Activated CD4-positive, CD25-positive, alpha-beta regulatory T cell (primary cell): ENCODE measurements at places on chromosomes 4 and X.

GRCh38 chr4:76955182-76955581 is 5.6 kb downstream of the SEPTIN11 start:
- DNase-seq, result no peak

- no peak for DNase-seq
These were observed 5.7 kb downstream of the ARHGAP10 start for GRCh38 chr4:147737623-147738022.

DNA sequence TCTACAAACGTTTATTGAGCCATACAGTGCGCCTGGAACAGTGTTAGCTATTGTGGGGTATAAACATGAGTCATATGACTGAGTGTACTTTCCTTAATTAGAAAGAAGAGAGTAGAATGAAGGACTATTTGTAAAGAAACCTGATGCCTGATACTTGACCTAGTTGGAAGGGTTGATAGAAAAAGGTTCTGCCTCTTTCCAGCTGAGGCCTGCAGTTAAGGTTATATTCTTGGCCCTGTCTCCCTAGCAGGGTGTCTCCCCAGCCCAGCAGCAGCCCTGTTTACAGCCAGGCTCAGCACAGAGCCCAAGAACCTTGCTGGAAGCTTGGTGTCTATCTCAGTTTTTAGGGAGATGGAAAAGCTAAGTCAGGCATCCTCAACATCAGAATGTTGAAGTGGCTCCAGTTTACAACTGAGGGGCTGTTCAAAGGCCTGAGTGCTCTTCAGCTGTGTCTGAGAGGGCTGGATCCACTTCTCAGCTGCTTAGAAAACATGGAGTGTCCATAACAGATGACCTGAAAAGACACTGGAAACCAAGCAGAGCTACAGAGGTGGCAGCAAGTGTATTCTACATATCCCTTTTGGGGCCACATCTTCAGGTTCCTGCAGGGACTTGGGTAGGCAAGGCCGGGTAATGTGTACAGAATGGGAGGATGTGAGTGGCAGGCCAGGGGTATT is 21.6 kb downstream of the NYX start:
- no peak for DNase-seq

DNA sequence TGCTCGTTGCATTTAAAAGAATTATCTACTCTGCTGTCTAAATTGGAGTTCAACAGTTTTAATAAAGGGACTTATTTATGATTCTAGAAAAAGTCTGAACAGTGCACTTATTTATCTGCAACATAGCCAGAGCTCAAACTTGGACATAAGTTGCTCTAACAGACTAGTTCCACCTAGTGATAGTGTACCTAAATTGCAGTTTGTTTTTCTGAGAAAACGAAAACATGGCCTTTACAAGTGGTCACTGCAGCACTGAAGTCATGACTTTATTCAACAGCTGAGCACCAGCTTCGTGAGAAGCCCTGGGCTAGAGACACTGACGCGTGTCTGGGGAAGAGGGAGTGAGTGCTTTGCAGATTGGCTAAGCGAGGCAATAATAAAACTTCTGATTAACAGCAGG is 77.3 kb upstream of the IGSF1 start:
- no peak for DNase-seq

GRCh38 chr4:29726938-29727337 is 993.2 kb upstream of the PCDH7 start:
- DNase-seq, result no peak

GRCh38 chr4:83932750-83933391 is 397.0 kb downstream of the GPAT3 start:
- DNase-seq, result no peak

DNA sequence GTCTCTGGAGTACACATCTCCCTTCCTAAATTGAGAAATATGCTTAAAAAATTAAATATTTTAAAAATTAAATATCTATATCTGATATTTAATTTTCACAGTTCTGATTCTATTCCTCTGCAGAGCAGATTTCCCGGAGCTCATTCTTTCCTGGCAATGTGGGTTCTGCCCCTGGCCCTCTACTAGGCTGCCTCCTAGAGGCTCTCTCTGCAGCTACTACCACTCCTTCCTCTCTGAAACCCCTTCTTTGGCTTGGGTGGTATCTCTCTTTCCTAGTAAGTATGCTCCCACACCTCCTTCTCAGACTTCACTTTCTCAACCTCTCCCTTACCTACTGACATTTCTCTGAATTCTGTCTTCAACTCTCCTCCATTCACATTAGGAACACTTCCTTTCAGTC is 45.3 kb downstream of the RPGR start:
- DNase-seq, result no peak

DNA sequence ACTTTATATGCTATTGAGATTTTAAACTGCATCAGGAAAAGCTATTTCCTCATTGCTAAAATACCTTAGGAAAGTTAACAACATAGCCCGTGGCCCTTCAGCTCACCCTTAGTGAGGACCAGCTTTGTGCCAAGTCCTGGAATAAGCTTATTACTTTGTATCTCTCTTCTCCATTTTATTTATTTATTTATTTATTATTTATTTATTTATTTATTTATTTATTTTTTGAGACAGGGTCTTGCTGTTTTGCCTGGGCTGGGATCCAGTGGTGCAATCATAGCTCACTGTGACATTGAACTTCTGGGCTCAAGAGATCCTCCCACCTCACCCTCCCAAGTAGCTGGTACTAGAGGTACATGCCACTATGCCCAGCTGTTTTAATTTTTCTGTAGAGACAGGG is 6.3 kb downstream of the RHOXF1 start:
- no peak for DNase-seq

DNA sequence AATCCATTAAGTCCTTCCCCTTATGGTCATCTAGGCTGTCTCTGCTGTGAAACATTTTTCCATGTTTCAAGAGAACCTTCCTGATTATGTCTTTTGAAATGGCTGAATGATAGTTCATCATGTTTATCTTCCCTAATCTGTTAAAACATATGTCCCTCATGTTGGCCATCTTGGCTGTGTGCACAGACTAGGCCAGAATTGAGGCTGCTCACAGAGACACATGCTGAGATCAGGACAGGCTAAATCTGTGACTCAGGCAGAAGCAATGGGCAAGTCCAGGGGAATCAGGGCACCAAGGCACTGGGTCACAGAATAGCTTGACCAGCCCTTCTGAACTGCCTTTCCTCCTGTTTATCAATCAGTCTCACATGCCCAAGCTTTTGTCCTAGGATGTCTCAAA is 78.3 kb downstream of the FHDC1 start:
- no peak for DNase-seq

- no peak for DNase-seq
These were observed at the start of gene GASK1B for GRCh38 chr4:158172261-158173258. Gene GASK1B (minus strand): TSS chr4:158173025. CDS start chr4:158171375, 1,650 bp downstream.

DNA sequence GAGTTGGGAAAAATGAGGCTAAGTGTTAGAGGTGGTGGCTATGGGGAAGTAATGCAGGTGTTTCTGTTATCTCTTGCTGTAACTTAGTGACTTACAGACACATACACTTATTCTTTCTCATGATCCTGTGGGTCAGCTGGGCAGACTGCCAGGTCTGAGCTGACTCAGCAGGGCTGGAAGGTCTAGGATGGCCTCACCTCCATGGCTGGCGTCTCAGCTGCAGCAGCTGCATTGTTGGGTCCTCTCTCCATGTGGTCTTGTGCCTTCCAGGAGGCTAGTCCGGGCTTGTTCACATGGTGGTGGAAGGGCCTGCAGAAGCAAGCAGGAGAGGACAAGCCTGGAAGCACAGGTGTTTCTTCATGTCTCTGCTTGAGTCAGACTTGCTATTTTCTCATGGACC is 172.7 kb downstream of the NHS start:
- DNase-seq, result no peak

DNA sequence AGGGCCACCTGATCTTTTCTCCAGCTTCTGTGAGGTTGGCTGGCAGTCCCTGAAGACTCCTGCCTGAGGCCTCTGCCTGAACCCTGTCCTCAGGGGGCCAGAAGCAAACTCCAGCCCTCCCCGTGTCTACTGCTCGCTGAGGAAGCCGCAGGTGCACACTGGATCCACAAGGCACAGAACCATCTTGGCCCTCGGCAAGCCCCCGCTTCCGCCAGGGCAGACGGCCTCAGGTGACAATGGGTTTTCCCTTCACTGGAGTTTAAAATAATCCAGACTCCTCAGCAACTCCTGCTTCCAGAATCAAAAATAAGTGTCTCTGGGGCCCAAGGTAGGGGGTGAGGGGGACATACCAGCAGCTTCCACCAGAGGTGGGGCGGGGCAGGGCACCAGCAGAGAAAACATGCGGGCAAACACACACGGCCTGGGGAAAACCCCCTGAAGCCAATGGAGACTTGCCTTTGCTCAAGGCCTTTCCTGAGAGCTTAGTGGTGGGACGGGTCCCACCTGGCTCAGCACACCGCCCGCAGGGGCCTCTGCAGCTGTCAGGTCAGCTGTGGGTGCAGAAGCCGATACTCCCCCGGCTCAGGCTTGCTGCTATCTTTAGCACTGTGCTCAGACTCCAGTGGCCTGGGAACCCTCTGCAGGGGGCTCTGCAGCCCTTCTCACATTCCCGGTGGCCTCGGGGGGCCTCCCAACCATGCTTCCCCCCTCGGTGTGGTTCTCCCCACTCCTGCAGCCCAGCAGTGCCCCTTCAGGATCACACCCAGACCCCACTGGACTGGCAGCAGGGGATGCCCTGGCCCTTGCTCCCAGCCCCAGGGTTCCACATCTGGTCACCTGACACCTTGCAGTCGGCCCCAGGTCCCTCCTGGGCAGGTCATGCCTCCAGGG is 1.9 kb downstream of the MYL5 start:
- DNase-seq, result no peak

DNA sequence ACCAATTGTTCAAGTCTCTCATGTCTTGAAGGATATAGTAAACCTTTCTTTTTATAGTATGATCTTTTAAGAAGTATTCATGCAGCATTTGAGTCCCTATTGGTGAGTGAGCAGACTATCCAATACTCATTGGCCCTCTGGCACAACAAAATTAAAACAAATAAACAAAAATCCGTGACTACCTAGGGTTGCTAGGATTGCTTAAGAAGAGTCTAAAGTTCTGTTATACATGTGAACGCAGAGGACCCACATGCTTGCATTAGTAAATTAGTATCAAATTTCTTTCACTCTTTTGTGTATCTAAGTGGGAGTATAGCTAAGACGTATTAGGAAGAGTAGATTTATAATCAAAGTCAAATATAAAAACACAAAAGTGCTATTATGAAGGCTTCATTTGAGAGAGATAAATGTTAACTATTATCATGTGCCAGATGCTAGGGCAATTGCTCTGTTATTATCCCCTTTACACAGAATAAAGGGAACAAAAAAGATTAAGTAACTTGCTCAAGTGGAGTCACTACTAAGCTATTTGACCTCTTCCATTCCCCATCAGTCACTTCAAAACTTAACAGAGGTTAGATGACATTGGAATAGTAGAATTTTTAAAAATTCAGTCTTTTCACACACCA is 29.2 kb upstream of the LARP1B start:
- DNase-seq, result no peak

DNA sequence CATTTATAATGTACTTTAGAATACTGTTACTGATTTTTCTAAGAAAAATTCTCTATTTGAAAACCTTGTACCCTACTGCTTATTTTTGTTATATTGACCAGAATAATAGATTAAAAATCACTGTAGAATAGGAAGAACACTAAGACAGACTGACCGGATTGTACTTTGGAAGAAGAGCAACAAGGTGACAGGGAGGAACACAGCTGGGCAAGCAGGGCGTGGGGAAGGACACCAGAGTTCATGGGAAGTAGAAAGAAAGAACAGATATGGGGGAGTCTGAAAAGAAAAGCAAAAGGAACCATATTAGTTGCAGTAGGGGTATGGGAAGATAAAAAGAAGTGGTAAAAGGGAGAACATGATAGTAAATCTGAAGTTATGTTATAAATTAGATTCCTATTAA is 38.6 kb downstream of the TXK start:
- no peak for DNase-seq

- no peak for DNase-seq
These were observed 171.9 kb downstream of the TRAM1L1 start for GRCh38 chr4:116913451-116913850.

DNA sequence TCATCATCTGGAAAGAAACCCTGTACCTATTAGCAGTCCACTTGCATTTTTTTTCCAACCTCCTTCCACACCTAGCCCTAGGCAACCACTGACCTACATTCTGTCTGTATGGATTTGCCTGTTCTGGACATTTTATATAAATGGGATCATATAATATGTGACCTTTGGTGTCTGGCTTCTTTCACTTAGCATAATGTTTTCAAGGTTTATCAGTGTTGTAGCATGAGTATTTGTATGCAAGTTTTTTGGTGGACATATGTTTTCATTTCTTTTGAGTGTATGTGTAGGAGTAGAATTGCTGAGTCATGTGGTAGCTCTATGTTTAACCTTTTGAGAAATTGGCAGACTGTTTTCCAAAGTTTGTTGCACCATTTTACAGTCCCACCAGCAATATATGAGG is 198.6 kb downstream of the CEP135 start:
- DNase-seq, result no peak

- no peak for DNase-seq
These were observed 277.1 kb downstream of the KLHL13 start for GRCh38 chrX:117839544-117839943.

- no peak for DNase-seq
These were observed 159.6 kb downstream of the PDGFC start for GRCh38 chr4:156811963-156812362.
